Foreskin melanocyte (primary cell): ENCODE measurements at places on chromosomes 4 and X.
A peak's percentile ranks its signal among the peaks of the same experiment; 100 is the strongest.

DNA sequence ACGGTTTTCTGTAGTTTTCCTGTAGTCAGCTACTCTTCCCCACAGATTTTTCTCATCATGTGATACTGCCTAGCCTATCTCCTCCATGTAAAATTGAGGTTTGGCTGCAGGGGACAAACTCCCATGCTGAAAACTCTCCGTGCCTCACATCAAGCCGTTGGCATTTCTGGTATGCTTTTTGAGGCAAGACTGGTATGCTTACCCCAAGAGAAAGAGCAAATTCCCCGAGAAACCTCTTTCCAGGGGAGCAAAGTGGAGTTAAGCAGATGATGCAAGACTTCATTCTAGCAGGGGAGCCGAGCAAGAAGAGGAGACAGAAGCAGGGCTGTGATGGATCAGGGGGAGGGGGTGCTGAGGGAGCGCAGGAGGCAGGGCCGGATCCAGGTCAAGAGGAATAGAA is 4.8 kb downstream of the SOWAHD start:
- DNase-seq, result peak; percentile 33

DNA sequence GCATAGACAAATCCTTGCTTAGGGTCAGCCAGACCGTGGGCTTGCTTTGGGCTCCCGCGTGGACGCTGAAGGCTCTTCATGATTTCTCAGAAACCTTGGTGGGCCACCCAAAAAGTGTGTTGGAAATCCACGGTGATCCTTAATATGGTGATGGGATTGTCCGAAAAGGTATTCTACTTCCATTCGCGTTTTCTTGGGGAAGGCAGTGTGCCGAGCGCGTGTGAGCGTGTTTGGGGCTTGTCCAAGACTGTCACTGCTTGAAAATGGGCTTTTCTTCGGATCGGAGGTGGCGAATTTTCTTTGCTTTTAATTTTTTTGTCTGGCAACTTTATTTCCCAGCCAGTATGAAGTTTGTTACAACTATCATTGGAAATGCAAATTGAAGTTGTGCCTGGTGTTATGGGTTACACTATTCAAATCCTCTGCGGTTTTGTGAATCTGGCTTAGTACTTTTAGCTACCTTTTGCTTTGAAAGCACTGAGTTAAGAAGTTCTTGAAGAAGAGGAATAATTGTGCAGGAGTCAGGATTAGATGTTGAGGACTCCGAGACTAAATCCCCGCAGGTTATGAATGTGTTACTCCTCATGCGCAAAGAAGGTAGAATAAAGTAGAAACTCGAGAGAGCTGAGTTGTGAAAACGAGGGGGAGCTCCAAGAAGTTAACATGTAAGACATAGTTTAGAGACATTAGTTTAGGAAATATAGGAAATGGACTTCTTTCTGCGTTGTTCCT is 3.2 kb downstream of the SPRY1 start:
- no peak for DNase-seq

GRCh38 chr4:56892691-56893090 is 15.0 kb upstream of the REST start:
- DNase-seq, result no peak

DNA sequence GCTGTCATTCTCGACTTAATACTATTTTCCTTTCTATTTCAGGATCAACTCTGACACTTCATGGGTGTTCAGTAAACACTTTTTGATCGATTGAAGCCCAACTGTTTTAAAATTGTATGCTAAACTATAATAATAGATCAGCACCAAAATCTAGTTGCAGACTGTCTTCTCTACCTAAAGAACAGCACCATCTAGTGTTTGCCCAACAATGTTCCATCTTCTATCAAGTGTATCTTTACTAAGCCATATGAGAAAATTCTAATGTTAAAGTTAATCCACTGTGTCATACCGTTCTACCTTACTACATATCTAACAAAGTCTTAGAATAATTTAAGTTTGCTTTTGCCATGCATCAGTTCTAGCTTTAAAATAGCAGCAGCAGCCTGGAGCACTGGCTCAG is 113.0 kb upstream of the PRDX4 start:
- DNase-seq, result peak; percentile 5

DNA sequence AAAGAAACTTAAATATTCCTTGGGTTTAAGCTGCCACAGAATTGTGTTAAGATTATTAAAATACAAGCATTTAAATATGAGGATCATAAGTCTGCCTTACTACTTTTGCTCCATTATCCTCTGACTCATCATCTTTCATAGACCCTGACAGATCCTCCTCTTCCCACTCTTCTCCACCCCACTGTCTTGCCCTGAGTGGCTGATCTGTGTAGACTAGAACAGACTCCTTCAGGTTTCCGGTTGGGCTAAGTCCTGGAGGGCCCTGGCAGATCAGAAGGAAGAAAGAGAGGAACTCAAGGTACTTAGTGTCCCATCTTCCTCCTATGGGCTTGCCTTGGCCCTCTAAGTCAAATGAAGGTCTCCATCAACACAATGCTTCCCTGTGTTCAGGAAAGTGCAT is 30.7 kb downstream of the PALLD start:
- no peak for DNase-seq

- no peak for DNase-seq
These were observed 148.1 kb upstream of the EOLA2 start for GRCh38 chrX:150086371-150086770.
